ENCODE measurements at places on chromosomes 12 and 14. TPM values are rescaled to one million over a fixed set of nuclear protein-coding genes. Genes with fewer than 3 reads are reported as not detected.

Gene RPS6KA5
- total RNA-seq = 13.4 TPM

Gene RNASE7
- not detected for total RNA-seq

Gene OR6C70
- not detected for total RNA-seq

Gene CLEC14A
- 5.3 TPM for total RNA-seq

Gene TMPRSS12
- total RNA-seq = not detected

Gene PNMA1
- total RNA-seq = 145 TPM

Gene ACRBP
- total RNA-seq = 0.46 TPM

Gene POLE2
- 9.7 TPM for total RNA-seq

Gene TMEM30B
- total RNA-seq = 0.23 TPM

Gene AMHR2
- total RNA-seq = not detected

Gene SCN8A
- total RNA-seq = 74.3 TPM

Gene DHH
- total RNA-seq = 0.46 TPM

Gene SMCO2
- total RNA-seq = 0.46 TPM

Gene FLRT2
- 46.6 TPM for total RNA-seq

Gene CALCOCO1
- total RNA-seq = 66.9 TPM

Gene EMC9
- total RNA-seq = 15.5 TPM

Gene IFT81
- total RNA-seq = 79.6 TPM

Gene MYF6
- 0.92 TPM for total RNA-seq

Gene SUSD6
- total RNA-seq = 7.4 TPM

Gene SLC15A4
- 33.4 TPM for total RNA-seq

Gene SRRM4
- total RNA-seq = 11.5 TPM

Gene HOXC9
- not detected for total RNA-seq

Gene RFX4
- 16.8 TPM for total RNA-seq

Gene KRT72
- 0.23 TPM for total RNA-seq

Gene KCNC2
- 41.5 TPM for total RNA-seq

Gene KRAS
- 73.4 TPM for total RNA-seq

Gene SERPINA12
- total RNA-seq = not detected

Gene FAM181A
- 6.7 TPM for total RNA-seq

Gene PIP4P1
- 29.5 TPM for total RNA-seq

Measured in diencephalon (tissue), 1 donor.